ENCODE measurements at places on chromosomes 16 and 17.
A peak's percentile ranks its signal among the peaks of the same experiment; 100 is the strongest.

DNA sequence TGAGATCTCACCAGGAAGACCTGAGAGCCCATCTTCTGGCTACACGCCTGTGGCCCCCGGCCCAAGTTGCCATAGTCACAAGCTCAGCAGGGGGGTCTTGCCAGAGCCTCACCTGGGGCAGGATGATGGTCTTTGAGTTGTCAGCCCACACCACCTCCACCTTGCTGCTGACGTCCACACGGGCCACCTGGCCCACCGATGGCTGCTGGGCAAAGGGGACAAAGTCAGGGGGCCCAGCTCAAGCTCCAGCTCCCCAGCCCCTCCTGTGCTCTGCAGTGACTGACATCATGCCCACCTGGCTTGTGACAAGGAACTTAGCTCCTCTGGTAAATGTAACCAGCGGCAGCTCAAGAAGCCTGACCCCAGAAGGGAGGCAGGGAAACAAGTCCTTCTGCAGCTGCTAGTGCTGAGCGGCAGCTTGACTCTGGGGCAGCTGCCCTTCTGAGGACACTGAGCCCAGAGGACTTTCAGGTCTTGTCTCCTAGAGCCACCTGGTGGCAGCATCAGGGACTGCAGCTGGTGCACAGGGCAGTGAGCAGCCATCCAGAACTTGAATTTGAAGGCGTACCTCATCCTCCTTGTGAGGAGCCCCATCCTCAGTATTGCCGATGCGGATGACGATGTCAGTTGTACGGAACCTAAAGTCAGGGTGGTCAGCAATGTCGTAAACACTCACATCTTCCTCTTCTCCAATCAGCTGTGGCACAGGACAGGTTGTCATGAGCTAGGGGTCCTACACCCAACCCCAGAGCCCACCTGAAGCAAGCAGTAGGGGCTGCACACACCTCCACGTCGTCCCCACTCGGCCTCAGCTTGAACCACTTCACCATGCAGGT, 13.5 kb downstream of the SPHK1 start:
- DNase-seq: peak; percentile 75

DNA sequence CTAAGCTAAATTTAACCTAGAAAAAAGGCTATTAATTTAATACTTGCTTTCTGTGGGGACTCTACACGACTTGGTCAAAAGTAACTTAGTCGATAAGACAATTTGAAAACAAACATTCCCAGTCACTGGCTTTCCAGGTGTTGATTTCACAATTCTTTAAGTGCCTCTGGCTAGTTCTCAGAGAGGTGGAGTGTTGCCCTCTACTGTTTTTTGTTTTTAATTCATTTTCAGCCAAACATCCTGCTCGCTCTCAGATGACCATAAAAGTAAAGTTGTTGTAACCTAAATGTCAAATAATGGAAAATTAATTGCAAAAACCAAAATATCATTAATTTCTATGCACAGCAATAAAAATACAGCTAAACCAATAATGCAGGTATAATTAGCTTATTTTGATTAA, 107.1 kb downstream of the MYO1D start:
- DNase-seq: peak; percentile 70

GRCh38 chr16:52843381-52843780, 209.3 kb downstream of the CHD9NB start:
- no peak for DNase-seq

GRCh38 chr17:48330421-48330820, 99.6 kb downstream of the SKAP1 start:
- peak; percentile 44 for DNase-seq

DNA sequence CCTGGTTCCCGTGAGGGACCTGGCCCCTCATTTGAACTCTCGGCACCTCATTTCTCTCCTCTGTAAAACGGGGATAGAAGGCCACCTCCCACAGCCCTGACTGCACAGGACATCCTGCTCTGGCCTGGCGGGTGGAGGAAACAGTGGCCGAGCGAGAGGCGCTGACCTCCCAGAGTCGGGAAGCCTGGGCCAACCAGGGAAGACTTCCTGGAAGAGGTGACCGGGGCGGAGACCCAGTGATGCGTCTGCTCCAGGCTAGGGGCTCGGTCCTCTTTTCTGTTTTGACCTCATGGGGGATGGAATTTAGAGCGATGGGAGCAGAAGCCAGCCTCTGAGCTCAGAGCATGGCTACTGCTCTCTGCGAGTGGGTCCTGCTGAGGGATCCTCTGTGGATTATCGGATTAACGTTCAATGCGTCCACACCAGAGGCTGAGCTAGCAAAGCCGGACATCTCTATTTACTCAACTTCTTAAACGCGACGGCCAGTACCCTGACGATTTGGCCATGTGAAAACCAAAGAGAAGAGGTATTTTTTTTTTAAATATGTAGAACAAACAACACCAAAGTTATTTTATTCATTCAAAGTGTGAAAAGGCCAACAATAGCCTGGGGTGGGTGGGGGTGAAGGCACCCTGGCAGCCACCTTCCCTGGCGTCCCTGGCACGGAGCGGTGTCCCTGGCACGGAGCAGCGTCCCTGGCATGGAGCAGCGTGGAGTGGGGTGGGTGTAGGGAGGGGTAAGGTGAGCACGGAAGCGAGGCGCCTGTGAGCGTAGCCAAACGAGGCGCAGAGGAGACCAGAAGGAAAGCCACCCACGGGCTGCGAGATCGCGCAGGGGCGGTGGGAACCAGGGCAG, 9.2 kb upstream of the MSLN start:
- no peak for DNase-seq

Measured in renal cortical epithelial cell (primary cell).